ENCODE measurements at places on chromosomes 1 and 21.
A peak's percentile ranks its signal among the peaks of the same experiment; 100 is the strongest.

- no peak for DNase-seq
Measured at GRCh38 chr1:199020904-199021303, 382.1 kb downstream of the PTPRC start.

DNA sequence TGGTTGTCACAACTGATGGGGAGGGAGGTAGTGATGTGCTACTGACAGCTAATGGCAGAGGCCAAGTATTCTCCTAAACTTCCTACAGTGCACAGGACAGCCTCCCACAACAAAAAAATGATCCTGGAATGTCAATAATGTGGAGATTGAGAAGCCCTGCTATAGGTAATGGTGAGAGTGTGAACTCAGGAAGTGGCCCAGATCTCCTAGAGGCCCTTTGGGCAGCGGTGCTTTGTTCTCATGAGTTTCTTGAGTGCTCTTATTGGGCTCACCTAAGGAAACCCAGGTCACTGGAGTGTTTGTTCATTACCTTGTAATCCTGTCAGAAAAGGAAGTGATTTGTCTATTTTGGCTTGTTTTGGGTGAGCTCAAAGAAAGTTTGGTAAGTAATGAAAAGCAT lies 5.9 kb downstream of the OTUD3 start:
- no peak for DNase-seq

DNA sequence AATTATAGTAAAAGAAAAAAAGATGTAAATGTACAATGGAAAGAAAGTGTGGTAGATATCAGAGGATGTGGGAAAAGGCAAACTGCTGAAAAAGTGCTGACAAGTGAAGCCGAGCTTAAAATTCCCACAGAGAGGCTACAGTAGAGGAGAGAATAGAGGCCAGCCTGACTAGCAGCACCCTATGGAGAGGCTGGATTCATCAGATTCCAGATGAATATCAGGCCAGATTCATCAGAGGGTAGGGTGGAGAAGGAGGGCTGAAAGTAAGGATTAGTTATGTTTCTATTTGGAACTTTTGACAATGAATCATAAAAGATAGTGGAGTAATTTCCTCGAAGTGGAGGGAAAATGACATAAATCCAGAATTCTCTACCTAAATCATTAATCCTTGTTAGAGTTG lies 60.4 kb upstream of the NEK7 start:
- no peak for DNase-seq

DNA sequence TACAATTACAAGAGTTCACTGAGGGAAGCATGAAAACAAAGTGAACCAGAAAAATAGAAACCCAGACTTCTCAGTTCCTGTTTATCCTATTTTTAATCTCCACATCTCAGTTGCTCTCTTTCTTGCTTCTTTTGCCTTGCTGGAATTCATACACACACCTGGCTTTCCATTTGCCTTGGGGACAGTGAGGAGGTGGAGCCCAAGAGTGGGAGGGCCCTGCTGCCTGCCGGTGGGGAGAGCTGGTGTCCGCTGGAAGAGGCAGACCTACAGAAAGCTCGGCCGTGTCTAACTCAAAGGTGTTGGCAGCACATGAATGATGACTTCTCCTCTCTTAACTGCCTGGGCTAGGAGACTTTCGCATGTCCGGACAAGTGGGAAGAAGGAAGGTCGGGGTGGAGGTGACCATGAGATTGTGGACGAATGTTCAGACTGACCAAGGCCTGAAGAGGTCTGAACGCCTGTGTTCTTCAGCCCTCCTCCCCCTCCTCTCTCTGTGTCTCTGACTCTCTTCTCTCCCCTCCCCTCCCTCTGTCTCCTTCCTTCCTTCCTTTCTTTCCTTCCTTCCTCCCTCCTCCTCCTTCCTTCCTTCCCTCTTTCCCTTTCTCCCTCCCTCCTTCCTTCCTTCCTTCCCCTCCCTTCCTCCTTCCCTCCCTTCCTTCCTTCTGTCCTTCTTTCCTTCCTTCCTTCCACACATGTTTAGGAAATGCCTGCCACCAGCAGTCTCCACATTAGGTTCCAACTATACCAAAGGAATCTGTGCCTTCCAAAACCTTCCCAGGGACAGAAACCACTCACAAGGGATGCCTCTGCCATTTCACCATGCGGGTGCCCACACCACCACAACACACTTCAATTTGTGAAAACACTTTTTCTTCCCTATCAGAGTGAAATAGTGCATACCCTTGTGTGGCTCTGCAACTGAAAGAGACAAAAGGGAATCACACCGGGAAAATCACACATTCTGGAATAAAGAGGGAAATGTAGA lies 157.3 kb upstream of the RUNX1 start:
- DNase-seq, result peak; percentile 24

- no peak for DNase-seq
Measured at GRCh38 chr1:108653431-108654105, 7.3 kb downstream of the HENMT1 start.

DNA sequence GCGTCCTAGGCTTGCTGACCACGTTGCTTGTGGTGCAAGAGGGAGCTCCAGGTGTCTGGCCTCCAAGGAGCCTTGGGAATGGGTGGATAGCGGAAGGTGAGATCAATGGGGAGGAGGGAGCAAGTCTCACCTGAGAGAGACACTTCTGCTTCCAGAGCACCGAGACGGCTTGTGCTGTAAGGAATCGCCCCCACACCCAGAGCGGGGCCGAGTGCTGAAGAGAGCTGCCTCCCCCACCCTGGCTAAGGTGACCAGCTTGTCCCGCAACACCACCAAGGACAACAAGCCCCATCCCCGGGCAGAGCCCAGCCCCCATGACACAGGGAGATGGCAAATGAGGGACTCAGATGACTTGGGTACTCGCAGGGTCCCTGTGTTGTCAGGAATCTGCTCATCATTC lies 485.6 kb downstream of the NPHP4 start:
- DNase-seq, result no peak

DNA sequence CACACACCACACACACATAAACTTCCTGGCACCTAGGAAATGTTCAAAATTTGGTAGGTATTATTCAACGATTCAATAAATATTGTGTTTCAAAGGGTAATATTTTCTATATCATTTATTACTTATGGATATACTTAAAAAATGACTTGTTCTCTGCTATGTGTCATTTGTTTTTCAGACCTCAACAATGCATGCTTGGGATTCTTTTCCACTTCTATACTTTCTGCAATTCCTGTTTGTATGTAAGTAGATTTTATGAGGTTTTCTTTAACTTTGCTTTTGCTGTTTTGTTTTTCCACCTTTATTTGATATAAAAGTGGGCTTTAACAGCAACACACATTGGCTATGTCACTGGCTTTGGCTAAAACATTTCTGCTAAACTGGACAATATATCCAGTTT lies 3.5 kb downstream of the CEP170 start:
- no peak for DNase-seq

DNA sequence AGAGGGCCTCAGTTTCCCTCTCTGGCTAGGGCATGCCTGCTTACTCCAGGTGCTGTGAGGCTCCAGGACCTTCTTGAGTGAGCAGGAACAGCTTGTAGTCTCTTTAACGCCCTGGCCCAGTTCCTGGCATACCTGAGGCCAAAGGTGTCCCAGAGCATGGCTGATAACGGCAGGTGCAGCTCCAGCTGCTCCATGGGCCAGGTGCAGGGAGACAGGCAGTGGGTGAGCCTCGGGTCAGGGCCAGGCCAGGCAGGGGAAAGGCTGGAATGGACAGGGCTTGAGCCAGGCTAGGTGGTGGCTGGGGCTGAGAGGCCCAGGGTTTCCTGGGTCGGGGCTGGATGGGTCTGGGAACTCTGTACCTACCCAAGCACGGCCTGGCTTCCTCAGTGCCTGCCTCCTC lies 18.3 kb downstream of the EDN2 start:
- DNase-seq, result no peak

- no peak for DNase-seq
Measured at GRCh38 chr1:24984800-24985522, 54.9 kb upstream of the RUNX3 start.

DNA sequence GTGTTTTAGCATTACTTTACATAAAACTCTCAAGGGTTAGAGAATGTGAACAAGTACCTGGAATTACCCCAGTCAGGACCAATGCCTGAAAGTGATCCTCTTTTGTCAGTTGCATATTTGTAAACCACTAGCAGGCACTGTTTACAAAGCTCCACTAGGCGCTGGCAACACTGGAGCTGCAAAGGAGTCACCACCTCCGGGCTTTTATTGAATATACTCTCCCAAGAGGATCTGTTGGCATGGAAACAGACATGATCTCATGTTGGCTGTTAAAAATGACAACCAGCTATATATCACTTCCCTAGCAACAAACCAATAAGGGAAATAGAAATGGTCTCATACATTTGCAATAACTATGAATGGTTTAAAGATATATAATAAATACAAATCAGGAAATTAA lies 116.0 kb downstream of the TTLL7 start:
- no peak for DNase-seq

DNA sequence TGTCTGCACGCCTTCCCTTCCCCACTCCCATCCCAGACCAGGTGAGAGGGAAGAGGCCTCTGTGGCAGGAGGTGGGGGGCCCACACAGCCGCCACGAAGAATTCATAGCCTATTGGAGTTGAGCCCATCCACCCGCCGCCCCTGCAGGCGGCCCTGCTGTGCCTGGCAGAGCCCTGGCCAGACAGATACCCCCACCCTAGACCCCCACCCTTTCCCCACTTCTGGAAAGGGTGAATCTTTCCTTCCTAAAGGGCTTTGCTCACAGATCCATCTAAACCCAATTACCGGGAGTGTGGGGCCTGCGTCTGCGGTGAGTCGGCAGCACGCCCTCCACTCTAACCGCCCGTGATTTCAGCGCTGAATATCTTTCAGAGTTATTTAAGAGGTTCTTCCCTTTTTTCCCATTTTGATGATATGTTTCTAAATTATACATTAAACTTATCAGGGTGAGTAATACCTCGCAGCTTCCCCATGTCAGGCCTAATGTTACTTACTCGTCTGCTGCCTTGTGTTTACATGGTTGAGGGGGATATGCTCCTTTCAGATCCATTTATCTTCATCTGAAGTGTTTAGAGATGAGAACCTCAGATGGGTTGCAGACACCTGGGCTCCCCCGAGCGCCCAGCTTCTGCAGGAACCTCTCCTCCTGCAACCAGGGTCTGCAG lies 183.9 kb upstream of the VAMP3 start:
- no peak for DNase-seq

GRCh38 chr1:52842643-52843310 lies at the start of gene ZYG11A:
Gene ZYG11A (plus strand): TSS chr1:52842760. CDS start chr1:52842884, 124 bp downstream.
- DNase-seq, result peak; percentile 67

DNA sequence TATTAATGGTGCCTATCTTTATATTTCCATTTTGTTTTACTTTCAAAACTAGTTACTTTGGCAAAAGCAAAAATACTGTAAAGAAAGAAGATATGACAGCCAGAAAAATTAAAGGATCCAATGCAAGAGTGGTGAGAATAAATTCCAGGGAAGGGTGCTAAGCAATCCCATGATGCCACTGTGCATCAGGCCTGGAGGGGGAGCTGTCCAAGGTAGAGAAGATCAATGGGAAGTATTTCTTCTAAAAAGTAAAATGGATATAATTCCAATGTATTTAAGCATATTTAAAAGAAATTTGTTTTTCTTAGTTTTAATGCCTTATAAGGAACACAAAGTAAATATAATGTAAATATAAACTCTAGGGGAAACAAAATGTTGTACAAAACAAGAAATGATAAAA lies 1382.2 kb upstream of the B3GALT2 start:
- DNase-seq, result no peak

GRCh38 chr1:81731989-81732388 lies 68.7 kb upstream of the ADGRL2 start:
- DNase-seq, result no peak

GRCh38 chr1:8404460-8405370 lies 86.8 kb downstream of the SLC45A1 start:
- DNase-seq, result no peak

- no peak for DNase-seq
Measured at GRCh38 chr1:190615818-190616217, 138.2 kb upstream of the BRINP3 start.

- DNase-seq, result no peak
Measured at GRCh38 chr1:74613894-74614293, 59.7 kb downstream of the ERICH3 start.

DNA sequence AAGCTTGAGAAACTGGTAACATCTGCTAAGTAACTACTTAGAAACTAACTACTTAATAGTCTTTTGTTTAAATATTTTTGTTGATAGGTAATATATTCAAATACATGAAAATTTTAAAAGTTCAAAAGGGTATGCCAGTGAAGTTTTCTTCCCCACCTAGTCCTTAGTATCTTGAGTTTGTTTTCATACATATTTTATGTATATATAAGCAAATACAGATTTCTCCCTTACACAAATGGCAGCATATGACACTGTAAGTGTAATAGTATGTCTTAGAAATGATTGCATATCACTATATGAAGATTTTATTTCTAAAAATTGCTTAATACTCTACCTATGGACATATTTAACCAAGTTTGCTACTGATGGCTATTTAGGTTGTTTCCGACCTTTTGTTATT lies 38.9 kb downstream of the MARK1 start:
- no peak for DNase-seq

- DNase-seq, result no peak
Measured at GRCh38 chr21:31683029-31683428, 23.5 kb downstream of the SOD1 start.

Data from stimulated activated naive B cell treated with anti-CD40 and anti-IgM and Interleukin-4, amounts not matched to agents 10 μg/mL and 1 μg/mL and 100 μg/mL, for 72 hours (primary cell).